ENCODE measurements at places on chromosomes 12 and 14.

GRCh38 chr12:81843599-81843998 is 84.4 kb upstream of the PPFIA2 start:
- DNase-seq: no peak

GRCh38 chr12:5096241-5096924 is 52.7 kb downstream of the KCNA5 start:
- no peak for DNase-seq

GRCh38 chr12:57631566-57632072 is 1.4 kb downstream of the B4GALNT1 start:
- no peak for DNase-seq

GRCh38 chr12:47359310-47360092 is 279.7 kb upstream of the AMIGO2 start:
- DNase-seq: no peak

DNA sequence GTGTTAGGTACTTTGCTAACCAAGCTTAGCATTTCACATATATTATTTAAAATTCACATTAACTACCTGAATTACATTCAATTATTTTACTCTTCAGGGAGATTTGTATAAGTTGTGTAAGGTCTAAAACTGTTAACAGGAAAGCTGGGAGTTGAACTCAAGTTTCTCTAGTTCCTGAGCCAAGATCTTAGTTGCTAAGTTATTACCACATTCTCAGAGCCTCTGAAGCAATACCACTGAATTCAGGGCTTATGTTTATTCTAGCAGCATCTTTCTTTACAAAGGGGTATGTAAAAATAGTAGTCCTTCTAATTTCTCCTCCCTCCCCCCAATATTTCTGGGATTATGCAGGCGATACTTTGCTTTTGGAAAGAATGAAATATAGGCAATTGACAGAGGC is 786.8 kb downstream of the DIO2 start:
- no peak for DNase-seq

GRCh38 chr12:117053050-117053400 is 46.2 kb downstream of the TESC start:
- DNase-seq: no peak

DNA sequence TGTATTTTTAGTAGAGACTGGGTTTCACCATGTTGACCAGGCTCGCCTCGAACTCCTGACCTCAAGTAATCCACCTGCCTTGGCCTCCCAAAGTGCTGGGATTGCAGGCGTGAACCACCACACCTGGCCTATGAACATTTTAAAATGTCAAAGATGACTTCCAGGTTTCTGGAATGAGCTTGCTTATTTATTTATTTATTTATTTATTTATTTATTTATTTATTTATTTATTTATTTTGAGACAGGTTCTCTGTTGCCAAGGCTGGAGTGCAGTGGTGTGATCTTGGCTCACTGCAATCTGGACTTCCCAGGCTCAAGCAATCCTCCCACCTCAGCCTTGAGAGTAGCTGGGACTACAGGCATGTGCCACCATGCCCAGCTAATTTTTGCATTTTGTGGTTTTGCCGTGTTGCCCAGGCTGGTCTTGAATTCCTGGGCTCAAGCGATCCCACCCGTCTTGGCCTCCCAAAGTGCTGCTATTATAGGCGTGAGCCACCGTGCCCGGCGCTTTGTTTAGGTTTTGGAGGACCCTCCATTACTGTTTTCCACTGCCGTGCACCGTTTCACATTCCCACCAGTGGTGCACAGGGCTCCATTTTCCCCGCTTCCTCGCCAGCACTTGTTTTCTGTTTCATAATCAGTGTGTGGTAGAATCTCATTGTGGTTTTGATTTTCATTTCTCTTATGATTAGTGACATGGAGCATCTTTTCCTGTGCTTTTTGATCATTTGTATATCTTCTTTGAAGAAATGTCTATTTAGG is 6.4 kb upstream of the CFAP251 start:
- peak; percentile 32 for DNase-seq

DNA sequence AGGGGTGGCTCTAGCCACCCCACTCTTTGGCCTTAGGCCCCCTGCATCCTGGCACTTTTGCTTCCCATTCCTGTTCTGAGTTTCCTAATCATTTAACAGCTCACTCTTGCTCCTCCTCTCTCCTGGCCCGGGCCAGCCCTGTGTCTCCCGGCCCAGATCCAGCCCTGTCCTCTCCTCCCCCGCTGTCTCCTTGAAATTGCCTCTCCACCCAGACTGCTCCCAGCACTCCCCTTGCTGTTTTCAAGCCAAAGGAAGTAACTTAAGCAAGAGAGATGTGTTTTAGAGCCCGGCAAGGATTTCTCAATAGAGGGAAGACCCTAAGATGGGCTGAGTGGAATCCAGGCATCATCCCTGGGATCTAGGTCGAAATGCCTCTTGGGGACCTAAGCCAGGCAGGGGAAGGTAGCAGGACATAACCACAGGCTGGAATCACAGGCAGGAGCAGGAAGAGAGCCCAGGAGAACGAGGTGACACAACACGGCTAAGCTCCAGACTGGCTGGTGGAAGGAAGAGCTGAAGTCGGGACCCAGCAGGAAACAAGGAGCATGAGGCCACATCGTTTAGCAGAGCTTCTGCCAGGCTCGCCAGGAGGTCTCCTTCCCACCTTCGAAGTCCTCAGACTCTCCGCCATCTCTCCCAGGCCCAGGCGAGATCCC is 2.0 kb upstream of the LRP1-AS start:
- DNase-seq: no peak

GRCh38 chr14:67900231-67900630 is 80.7 kb downstream of the RAD51B start:
- DNase-seq: no peak

- no peak for DNase-seq
These were observed 9.5 kb downstream of the DPF3 start for GRCh38 chr14:72884386-72884785.
